ENCODE measurements at places on chromosomes 1 and 21. TPM values are rescaled to one million over a fixed set of nuclear protein-coding genes. Genes with fewer than 3 reads are reported as not detected.

- no peak for DNase-seq
- H3K27me3 ChIP-seq, result no peaks in the 10 kb centered on the region
- peak overlapping the region; percentile 75 for H3K27ac ChIP-seq
- peaks cover 68% of the 10 kb centered on the region for H3K36me3 ChIP-seq
These were observed 403 bp downstream of the CCNL2 start for GRCh38 chr1:1398677-1399186.

- DNase-seq, result no peak
- H3K36me3 ChIP-seq, result no peaks in the 10 kb centered on the region
- H3K27ac ChIP-seq, result no peak overlapping the region
These were observed 1112.3 kb downstream of the KCNT2 start for GRCh38 chr1:195495720-195496635.

GRCh38 chr1:74753104-74753503 is 20.2 kb downstream of the TYW3 start:
- peaks cover 55% of the 10 kb centered on the region for H3K36me3 ChIP-seq
- H3K4me1 ChIP-seq, result no peaks in the 10 kb centered on the region
- H3K27ac ChIP-seq, result no peak overlapping the region
- no peaks in the 10 kb centered on the region for H3K27me3 ChIP-seq
- no peak for DNase-seq
- no peak overlapping the region for H3K4me3 ChIP-seq

- no peak overlapping the region for H3K4me3 ChIP-seq
- H3K27me3 ChIP-seq, result no peaks in the 10 kb centered on the region
- H3K36me3 ChIP-seq, result no peaks in the 10 kb centered on the region
- no peak for DNase-seq
- H3K4me1 ChIP-seq, result no peaks in the 10 kb centered on the region
These were observed 46.2 kb upstream of the PAPPA2 start for GRCh38 chr1:176416777-176417176.

DNA sequence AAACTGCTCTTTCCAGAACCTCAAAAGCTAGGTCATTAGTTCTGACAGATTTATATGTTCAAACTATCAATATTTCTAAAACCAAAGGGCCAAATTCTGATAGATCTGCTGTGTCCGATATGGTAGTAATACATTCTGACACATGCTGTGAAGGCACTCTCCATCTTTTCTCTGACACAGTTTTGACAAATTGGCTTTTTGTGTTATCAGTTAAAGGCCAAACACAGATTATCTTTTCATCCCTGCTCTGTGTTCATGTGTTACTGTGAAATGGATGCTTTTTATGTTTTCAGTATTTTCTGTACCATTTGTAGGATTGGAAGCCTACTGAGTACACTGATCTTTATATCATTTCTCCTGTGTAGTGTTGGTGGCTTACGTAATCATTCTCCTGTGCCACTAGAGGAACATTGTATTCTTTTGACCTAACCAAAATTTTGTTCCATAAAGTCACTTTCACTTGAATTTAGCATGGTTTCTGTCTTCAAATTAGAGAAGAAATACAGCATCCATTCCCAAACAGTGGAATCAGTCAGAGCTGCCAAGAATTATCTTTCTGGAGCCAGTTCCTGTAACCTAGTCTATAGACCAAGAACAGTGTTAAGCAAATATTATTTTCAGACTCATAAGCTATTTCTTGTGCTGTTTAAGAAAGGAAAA is 137.2 kb downstream of the ADGRL2 start:
- DNase-seq, result no peak
- H3K36me3 ChIP-seq, result no peaks in the 10 kb centered on the region
- peak overlapping the region; percentile 37 for H3K4me3 ChIP-seq
- no peaks in the 10 kb centered on the region for H3K27me3 ChIP-seq

The PRRC2C gene
- 46.3 TPM for total RNA-seq

DNA sequence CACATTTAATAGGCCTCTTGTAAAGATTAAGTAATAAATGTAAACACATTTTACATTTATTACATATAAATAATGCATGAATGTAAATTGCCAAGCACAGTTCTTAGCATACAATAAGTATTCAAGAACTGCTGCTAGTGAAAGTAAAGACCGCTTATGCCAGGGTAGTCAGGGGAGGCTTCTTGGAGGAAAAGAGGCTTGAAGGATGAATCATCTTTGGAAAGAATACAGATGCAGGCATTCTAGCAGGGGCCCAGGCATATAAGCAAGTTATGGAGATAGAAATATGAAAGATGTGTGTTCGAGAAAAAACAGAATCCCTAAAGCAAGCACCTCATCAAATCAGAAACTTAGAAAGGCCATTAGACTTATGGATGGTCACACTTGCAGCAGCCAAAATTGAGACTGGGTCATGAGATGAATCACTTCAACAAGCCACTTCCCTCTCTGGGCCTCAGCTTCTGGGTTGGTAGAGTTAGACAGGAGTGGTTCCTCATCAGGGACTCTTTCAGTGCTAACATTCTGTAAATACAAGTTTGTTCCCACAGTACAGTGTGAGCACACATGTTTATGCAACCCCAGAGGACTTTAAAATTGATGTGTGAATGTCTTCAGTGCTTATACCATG is 79.8 kb upstream of the ROR1 start:
- no peak for DNase-seq
- H3K36me3 ChIP-seq, result no peaks in the 10 kb centered on the region
- peak overlapping the region; percentile 30 for H3K27ac ChIP-seq
- H3K27me3 ChIP-seq, result no peaks in the 10 kb centered on the region

The A3GALT2 gene
- not detected for total RNA-seq
